ENCODE measurements at places on chromosomes 6 and 20.

DNA sequence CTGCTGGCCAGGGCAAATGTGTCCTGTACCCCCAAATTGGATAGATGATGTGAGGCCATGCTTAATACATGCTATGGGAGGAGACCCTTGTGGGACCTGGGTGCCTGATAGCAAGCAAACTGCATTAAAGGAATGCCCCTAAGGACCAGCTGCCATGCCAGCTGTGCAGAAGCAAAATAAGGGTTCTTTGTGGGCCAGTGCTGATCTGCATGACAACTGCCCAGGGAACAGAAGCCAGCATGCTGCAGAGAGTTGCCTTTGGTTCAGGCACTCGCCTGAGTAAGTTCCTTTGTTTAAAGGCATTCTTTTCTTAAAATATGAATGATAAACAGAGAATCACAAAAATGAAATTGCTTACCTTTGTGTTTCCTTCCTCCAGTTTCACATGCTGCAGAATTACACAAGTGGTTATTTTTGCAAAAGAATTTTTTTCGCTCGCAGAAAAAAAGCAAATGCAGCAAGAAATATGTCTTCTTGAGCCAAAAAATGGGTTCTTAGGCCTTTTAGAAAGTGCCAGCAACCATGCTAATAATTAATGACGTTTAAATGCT lies 6.9 kb upstream of the SYNDIG1 start:
- DNase-seq, result no peak

- DNase-seq, result no peak
Measured at GRCh38 chr20:31797364-31797763, 21.8 kb upstream of the MYLK2 start.

DNA sequence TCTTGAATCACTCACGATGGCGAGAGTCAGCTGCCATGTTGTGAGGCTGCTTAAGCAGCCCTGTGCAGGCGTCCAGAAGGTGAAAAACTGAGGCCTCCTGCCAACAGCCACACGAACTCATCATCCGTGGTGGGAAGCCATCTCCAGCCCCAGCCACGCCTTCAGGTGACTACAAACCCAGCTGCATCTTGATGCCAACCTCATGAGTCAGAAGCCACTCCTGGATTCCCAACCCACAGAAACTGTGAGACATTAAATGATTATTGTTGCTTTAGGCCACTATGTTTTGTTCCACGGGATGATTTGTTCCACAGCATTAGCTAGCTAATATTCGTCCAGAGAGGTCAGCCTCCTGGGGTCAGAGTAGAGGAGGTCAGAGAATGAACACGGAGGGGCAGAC lies 80.5 kb downstream of the SNX5 start:
- DNase-seq, result no peak

DNA sequence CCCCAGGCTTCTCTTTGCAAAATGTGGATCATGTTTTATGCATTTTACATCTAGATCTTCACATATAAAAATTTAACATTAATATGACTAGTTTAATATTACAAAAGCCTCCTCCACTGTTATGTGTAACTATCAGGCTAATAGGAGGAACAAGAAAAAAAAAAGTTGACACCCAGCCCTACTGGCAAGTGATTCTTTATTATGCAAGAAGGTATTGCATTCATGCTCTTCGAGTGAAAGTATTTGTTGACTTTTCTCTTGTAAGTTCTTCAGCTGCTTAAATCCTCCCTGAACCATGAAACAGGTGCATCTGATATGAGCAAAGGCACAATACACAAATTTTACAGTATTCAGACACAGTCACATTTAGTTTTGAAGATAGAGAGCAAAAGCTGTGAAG lies 716 bp upstream of the HLA-DQB2 start:
- no peak for DNase-seq

DNA sequence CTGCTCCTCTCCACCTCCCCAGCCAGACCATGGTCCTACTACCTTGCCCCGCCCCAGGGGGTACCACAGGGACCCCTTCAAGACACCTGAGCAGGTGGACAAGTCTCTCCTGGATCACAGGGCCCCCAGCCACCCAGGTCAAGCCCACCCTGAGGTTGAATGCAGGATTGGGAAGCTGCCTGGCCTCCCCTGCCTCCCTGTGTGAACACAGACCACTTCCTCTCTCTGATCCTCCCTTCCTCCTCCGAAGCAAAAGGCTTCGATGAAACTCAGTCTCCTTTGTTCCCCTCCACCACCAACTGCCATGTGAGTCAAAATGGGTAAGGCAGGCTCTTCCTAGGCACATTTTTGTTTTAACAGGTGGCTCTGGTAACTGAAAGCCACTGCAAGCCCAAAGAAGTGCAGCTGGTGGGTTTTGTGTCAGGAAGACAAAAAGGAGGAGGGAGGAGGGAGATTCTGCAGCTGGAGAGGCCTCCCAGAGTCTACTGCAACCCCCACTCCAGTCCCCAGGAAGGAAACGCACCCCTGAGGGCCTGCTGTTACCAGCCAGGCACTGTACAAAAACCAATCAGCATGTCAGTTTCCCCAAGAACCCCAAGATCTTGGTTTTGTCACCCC lies 5.4 kb downstream of the ADA start:
- no peak for DNase-seq

DNA sequence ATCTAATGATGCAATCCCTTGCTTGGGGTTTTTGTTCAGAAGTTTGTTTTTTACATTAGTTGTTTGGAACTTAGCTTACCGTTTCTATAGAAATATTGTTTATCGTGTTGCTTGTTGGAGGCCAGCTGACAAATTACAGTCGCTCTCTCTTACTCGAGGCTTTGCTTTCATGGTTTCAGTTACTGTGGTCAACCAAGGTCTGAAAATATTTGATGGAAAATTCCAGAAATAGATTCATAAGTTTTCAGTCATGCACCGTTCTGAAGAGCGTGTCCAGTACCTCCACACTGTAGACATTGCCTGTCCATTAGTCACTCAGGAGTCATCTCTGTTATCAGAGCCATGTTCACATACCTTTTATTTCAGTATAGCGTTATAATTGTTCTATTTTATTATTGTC lies 47.9 kb downstream of the DEK start:
- DNase-seq, result no peak

GRCh38 chr6:29479560-29479959 lies 8.2 kb downstream of the MAS1L start:
- no peak for DNase-seq

GRCh38 chr20:21074605-21075336 lies 31.4 kb downstream of the LINC00237 start:
- no peak for DNase-seq

GRCh38 chr6:67501755-67502154 lies 1133.3 kb upstream of the ADGRB3 start:
- DNase-seq, result no peak

- DNase-seq, result no peak
Measured at GRCh38 chr6:45838996-45839395, 176.7 kb downstream of the CLIC5 start.

DNA sequence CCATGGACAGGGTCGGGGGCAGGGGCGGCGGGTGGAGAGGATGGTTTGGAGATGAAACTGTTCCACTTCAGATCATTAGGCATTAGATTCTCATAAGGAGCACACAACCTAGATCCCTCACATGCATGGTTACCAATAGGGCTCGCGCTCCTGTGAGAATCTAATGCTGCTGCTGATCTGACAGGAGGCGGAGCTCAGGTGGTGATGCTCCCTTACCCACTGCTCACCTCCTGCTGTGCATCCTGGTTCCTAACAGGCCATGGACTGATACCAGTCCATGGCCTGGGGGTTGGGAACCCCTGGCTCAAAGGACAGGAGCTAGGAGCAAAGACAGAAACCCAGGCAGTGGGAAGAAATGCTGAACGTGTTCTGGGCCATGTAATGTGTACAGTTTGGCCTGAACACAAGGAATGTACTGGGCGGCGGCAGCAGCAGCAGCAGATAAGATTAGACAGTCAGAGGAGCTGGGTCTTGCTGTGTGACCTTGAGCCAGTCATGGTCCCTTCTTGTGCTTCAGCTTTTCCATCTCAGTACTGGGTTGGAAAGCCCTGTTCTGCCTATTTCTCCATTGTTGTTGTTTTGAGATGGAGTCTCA lies 4.7 kb upstream of the SPAG4 start:
- DNase-seq, result no peak

- no peak for DNase-seq
Measured at GRCh38 chr6:163893609-163894189, 479.2 kb downstream of the QKI start.

GRCh38 chr6:161480421-161481155 lies 206.7 kb upstream of the AGPAT4 start:
- no peak for DNase-seq

GRCh38 chr6:16639684-16640480 lies 121.4 kb downstream of the ATXN1 start:
- DNase-seq, result no peak

- DNase-seq, result no peak
Measured at GRCh38 chr20:56788041-56788670, 159.1 kb downstream of the TFAP2C start.

- no peak for DNase-seq
Measured at GRCh38 chr6:125658136-125658535, 91.3 kb upstream of the HEY2 start.

DNA sequence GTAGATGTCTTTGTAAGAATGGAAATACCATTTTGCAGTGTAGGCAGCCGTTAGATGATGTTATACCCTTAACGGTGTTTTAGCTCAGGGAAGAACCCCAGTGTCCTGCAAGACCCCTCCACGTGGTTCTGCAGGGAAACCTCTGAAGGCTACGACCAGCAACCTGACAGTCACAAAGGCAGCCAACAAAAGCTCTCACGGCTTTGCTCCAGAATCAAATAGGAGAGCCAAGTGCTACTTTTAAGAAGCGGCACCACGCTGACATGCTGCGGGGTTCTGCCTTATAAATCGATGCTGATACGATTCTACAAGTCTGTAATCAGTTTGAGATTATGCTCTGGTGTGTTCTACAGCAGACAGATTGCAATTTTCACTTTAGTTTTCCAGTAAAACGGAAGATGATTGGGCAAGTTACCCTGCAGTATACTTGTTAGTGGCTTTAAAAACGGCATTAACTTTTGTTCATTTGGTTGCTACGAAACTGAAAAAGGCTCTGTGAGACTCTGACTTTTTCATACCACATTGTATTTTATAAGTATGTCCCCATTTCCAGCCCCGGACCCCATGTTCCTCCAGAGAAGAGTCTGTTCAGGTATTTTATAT lies 312.9 kb downstream of the SAMD5 start:
- no peak for DNase-seq

- DNase-seq, result no peak
Measured at GRCh38 chr20:62972845-62973745, 20.6 kb downstream of the SLC17A9 start.

GRCh38 chr6:39218868-39219567 lies 10.3 kb downstream of the KCNK5 start:
- no peak for DNase-seq

DNA sequence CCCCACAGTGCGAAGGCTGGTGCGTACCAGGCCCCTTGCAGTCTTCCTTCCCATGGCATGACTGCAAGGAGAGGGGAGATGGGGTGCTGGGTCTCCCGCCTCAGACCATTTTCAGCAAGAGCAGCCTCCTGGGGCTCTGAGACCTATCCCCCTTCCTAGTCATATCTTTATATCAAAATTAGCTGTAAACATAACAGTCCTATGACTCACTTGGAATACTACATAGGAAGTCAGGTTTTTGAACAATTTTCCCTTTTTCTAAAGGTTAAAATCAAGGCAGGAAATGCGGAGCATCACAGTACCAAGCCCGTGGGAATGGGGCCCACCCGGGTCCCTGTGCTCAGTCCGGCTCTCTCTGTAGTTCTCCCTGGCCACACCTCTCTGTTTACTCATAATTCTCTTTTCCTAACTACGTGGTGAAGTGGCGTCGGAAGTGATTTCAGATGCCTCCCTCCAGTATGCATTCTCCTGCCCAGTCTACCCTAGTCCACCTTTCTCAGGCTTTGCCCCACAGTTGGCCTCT lies 109.8 kb upstream of the TMEM170B start:
- no peak for DNase-seq

DNA sequence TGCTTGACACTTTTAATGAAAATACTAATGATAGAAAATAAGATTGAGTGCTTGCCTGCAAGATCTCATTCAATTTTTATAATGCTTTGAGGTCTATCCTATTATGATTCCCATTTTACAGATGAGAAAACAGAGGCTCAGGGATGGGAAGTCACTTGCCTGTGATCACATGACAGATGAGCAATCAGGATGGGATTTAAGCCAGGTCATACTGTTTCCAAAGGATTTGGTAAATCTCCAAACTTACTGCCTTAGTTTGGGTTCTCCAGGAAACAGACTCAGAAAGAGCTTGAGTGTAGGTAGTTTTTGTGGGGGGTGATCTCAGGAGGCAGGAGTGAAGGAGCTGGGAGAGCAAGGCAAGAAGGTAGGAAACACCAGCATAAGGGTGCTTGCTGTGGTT lies 456.3 kb downstream of the MAFB start:
- no peak for DNase-seq

DNA sequence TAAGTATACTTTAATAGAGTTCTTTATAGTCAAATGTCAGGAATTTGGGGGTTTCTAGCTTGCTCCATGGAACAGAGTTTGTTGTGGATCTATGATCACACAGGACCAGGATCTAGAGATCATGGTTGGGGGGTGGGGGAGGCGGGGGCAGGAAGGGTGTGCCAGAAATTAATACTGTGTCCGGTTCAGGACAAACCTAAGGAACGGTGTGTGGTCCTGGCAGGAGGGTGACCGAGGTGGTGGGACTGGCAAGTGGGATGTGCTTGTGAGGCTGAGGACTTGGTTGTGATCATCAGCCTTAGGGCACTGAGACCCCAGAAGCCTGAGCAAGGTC lies 27.9 kb downstream of the GSTA3 start:
- no peak for DNase-seq

GRCh38 chr6:26415791-26416190 lies 13.7 kb downstream of the BTN3A1 start:
- no peak for DNase-seq

DNA sequence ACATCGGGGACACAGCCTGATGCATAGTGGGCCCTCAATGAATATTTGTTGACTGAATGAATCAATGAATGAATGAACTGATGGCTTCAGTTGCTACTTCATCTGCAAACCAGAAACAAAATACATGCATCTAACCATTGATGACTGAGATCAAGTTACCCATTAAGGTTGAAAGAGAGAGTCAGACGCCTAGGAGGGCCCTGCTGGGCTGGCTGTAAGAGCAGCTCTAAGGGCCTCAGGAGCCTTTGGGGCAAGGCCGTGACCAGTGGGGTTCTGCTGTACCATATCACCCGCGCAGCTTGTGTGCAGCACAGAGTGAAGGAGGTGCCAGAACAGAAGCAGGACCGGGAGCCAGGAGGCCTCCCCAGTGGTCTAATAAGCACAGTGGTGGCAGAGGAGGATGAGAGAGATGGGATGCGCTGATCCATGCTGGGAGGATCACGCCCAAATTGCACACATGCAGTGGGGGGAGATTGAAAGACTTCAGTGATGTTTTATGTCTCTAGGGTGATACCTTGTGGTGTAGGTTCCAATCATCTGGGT lies 96.1 kb upstream of the KCNG1 start:
- DNase-seq, result no peak

DNA sequence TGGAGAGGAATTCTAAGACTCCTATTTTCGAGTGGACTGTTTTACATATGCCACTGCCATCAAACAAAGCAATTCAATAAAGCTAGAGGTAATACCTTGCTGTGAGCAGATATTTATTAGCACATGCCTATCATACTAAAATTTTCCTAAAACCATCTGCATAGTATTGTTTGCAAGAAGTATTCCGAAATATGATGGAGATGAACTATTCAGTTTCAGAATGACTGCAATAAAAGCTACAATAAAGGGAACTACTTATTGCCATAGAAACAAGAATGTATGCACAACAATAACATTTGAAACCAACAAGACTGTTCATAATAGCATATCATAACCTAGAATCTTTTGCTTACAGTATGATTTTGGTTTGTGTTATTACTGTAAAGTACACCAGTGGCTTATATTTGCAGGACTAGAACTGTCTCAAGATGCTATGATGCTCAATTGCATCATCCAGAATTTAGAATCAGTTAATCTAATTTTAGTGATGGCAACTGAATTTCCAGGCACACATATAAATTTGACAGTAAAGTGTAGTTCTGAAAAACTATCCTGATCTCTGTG lies 144.3 kb downstream of the GRIK2 start:
- DNase-seq, result no peak
